ENCODE measurements at places on chromosomes 11 and 22.

GRCh38 chr11:66868082-66868725, 11.3 kb downstream of the LRFN4 start:
- DNase-seq: no peak

DNA sequence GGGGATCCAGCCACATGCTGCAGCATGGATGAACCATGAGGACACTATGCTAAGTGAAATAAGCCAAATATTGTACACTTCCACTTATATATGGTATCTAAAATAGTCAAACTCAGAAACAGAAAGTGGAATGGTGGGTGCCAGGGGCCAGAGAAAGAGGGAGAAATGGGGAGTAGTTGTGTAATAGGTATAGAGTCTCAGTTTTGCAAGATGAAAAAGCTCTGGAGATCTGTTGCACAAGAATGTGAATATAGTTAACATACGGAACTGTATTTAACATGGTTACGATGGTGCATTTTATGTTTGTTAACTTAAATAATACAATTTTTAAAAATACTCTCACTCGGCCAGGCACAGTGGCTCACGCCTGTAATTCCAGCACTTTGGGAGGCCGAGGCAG, 21.2 kb downstream of the GDPD5 start:
- DNase-seq: no peak

DNA sequence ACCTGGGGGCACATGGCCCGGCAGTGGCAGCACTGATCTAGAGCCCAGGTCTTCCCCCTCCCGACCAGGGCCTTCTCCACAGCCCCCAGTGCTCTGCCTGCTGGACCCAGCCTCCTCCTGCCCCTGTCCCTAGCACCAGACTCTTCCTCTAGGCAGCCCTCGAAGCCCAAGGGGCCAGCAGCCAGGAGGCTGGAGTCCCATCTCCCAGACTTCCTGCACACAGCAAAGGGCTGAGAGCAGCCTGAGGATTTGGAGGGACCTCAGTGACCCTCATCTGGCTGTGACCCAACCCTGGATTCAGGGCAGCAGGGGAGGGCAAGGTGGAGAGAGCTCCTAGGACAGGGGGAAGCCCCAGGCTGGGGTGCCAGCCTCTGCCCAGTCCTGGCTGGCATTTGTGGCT, 3.0 kb downstream of the RHOD start:
- DNase-seq: no peak

GRCh38 chr11:14308114-14308896, 50.7 kb downstream of the RRAS2 start:
- no peak for DNase-seq

DNA sequence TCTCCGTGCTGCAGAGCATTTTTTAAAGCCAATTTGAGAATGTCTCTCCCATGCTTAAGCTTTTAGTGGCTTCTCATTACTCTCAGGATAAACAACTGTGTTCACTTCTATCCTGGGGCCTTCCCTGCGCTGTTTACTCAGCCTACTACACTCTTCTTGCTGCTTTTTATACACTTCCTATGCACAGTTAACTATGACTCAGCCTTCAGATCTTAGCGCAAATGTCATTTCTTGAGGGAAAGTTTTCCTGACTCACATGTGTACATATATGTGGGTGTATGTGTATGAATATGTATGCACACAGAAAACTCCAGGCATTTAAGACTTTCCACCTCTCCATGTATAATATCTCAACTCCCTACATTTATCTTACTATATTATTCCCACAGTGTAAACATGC, 9.8 kb downstream of the THAP12 start:
- DNase-seq: no peak

- DNase-seq: no peak
Measured at GRCh38 chr22:23714596-23715578, 24.1 kb downstream of the RGL4 start.

GRCh38 chr11:67484847-67485311, 2.1 kb downstream of the AIP start:
- DNase-seq: no peak

DNA sequence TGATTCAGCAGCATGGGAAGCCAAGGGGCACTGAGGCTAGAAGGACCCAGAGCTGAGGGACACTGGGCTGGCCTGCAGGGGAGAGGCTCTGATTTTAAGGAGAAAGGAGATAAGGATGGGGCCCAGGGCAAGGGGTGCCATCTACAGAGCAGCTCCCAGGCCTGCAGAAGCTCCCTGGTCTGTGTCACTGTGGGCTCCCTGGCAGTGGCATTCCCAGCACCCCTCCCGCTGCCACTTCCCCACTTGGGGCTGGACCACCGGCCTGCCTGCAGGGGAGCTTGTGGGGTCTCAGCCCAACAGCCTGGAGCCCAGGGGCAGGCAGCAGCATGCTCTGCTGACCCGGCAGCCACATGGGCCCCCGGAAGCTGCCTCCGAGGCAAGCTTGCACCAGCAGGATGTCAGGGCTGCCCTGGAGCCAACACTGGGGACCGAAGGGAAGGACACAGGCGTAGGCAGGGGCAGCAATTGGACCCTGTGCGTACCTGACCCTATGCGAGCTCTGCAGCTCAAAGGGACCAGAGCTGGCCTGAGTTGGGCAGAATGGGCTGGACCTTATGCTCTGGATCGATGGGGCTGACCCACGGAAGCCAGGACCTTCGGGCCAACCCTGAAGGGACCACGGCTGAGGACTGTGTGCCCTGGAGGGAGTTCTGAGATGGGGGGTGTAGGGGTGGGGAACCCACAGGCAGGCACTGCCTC, 35.4 kb upstream of the WNT7B start:
- no peak for DNase-seq

GRCh38 chr11:121780971-121781370, 328.2 kb upstream of the SORL1-AS1 start:
- DNase-seq: no peak

DNA sequence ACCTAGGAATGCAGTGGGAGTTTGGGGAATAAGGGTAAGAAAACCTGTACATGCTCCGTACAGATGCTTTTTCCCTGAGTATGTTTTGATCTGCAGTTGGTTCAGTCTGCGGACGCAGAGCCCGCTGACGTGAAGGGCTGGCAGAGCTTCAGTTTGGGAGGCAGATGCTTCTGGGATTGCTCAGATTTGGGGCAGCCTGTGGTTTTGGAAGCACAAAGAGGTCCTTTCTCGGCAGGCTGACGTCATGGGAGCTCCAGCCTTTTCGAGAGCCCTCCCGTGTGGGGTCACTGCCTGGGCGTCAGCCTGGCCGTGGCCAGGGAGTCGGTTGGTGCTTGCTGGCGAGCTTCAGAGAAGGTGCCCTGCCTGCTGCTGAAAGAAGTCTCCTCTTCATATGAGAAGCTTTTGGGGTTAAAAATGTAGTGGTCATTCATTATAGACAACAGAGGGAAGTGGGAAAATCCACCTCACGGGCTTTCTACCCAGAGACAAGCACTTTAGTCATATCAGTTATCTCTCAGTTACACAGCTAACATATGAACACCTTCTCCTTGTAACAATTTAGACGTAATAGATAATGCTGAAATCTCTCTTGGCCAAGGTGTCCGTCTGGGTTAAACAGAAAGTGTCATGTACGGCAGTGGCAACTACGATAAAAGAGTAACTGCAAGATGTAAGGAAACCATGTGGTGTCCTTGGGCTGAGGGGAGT, 26.8 kb downstream of the TPCN2 start:
- no peak for DNase-seq

DNA sequence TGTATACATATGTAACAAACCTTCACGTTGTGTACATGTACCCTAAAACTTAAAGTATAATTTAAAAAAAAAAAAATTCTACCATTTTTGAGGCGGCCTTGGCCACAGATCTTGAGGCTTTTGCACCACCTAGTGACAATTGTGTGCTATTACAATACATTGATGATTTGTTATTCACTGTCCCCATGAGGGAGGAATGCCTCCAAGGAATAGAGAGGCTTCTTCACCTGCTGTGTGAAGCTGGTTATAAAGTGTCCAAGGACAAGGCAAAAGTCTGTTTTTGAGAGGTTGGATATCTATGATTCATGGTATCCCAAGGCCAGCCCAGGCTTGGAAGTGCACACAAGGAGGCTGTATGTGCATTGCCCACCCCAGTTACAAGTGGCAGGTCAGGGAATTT, 30.7 kb downstream of the SLC22A25 start:
- DNase-seq: no peak

DNA sequence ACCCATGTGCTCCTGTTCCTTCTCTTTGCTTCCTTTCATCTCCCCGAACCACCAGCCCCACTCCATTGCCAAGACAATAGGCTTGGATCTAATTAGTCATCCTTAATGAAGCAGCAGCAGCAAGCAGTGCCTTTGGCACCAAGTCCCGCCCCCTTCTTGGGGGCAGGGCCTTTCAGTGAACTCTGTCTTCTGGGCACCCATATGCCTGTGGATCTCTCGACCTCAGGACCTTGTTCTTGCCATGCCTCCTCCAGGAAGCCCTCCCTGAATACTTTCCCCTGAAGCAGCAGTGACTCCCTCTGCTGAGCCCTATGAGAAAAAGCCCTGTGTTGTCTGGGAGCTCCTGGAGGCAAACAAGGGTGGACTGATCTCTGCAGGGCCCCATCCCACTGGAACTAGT, 32.1 kb downstream of the ARHGEF17 start:
- DNase-seq: no peak

GRCh38 chr22:48334971-48335370, 1492.7 kb downstream of the BRD1 start:
- DNase-seq: no peak

GRCh38 chr11:121931748-121932352, 184.2 kb downstream of the BLID start:
- DNase-seq: no peak

DNA sequence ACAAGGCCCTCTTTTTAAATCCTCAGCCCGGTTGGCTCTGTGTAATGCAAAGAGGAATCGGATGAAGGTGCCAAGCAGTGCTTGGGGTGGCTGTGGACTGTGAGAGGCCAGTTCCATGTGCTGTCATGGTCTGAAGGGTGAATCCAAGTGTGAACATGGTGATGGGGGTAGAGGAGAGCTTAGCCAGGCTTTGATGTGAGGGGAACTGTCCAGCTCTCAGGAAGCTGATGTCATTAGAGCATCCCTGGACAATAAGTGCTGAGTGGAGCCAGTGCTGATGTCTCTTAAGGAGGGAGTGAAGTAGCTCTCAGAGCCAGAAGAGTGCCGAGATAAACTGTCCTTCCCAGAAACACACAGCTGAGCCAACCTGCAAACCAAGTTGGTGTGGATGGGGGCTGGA, 53.6 kb downstream of the NAV2 start:
- DNase-seq: no peak

- no peak for DNase-seq
Measured at GRCh38 chr22:39117585-39118191, 20.6 kb downstream of the APOBEC3H start.

- DNase-seq: no peak
Measured at GRCh38 chr11:58912124-58912523, 27.2 kb upstream of the GLYATL1 start.

DNA sequence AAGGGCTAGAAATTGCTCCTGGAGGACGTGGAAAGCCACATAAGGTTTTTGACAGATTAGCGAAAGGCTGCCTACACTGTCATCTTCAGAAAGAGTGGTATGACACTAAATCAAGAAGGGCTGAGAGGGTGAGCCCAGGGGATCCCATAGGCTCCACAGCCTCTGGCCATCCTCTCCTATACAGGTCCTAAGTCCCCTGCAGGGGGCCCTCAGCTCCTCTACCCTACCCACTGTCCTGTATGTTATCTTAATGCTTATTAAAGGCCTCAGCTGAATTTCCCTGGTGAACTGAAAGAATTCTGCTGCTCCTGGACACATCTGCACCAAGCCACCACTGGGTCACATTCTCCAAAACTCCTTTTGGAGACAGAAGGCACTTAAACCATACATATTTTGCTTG, 7.9 kb downstream of the KLHL22 start:
- no peak for DNase-seq

- DNase-seq: no peak
Measured at GRCh38 chr22:45860201-45860600, 116.8 kb downstream of the WNT7B start.

- DNase-seq: no peak
Measured at GRCh38 chr11:117551761-117552343, 224.2 kb downstream of the CEP164 start.

GRCh38 chr22:35020517-35020916, 45.4 kb upstream of the ISX start:
- DNase-seq: no peak

DNA sequence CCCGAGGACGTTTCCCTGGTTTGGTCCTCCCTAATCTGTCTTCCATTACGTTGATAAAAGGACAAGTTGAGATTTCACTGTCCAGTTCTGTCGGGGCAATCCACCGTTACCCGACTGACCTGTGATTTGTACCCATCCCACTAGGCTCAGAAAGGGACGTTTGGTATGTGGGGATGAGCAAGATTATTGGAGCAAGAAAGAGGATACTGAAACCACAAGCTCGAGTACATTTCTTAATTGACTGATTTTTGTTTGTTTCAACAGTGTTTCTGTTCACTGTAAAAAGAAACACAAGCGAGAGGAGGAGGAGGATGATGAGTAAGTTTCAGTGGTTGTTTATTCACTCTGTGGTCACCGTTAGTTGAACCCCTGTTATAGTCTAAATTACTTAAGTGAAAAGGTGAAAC, 969 bp downstream of the CCDC117 start:
- no peak for DNase-seq

DNA sequence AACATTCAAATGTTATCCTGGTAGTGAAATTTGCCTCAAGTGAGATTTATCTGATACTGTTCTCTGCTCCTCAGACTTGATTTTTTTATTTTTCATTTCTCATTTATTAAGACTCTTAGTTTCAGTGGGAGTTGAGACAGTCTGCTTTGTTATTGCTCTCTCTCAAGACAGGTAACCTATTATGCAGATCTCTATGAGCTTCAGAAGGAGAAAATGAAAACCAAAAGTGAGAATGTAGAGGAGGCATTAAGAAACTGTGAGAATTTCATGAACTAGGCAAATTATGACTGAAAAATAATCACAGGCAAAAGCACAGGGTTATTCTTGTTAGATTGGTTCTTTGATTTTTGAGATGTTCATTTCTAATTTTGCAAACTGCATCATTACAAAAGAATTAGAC, 290.0 kb upstream of the CHORDC1 start:
- DNase-seq: no peak

DNA sequence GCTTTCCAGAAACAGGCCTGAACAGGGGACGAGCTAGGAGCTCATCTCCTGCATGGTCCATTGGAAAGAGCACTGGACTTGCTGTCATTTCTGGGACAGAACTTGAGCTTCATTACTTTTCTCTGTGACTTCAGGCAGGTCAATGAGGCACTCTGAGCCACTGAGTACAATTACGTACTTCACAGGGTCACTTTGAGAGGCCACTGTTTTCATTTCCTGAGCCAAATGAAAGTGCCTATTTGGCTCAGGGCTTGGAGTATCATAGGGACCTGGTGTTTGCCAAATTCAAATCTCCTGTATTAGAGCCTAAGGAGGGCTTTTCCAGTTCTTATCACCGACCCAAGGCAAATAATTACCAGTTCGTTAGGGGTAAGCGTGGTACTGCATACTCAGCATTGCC, 319.3 kb downstream of the CADM1 start:
- DNase-seq: no peak

DNA sequence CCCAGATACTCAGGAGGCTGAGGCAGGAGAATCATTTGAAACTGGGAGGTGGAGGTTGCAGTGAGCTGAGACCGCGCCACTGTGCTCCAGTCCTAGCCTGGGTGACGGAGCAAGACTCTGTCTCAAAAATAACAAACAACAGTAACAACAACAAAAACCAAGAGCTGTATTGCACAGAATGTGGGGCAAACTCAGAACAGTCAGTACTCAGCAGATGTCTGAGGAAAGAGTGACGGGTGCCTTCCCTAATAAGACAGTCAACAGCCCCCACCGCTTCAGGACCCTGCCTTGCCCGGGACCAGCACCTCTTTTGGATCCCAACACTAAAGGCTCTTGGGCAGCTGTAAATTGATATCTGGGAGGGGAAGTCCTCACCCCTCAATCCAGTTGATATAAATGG, 40.3 kb downstream of the RIBC2 start:
- DNase-seq: no peak
